ENCODE measurements at places on chromosomes 7 and 10. TPM values are rescaled to one million over a fixed set of nuclear protein-coding genes. Genes with fewer than 3 reads are reported as not detected.

Gene CFAP43
- total RNA-seq: 0.36 TPM

Gene MYH16
- total RNA-seq: not detected

Gene HHEX
- 0.32 TPM for total RNA-seq

Gene TBXAS1
- total RNA-seq: 4.1 TPM

GRCh38 chr10:117071286-117072050 lies 66.5 kb upstream of the SHTN1 start:
- no peaks in the 10 kb centered on the region for H3K36me3 ChIP-seq
- H3K4me1 ChIP-seq: no peaks in the 10 kb centered on the region
- no peak overlapping the region for H3K4me3 ChIP-seq
- no peaks in the 10 kb centered on the region for H3K27me3 ChIP-seq
- no peak overlapping the region for H3K27ac ChIP-seq
- DNase-seq: no peak

DNA sequence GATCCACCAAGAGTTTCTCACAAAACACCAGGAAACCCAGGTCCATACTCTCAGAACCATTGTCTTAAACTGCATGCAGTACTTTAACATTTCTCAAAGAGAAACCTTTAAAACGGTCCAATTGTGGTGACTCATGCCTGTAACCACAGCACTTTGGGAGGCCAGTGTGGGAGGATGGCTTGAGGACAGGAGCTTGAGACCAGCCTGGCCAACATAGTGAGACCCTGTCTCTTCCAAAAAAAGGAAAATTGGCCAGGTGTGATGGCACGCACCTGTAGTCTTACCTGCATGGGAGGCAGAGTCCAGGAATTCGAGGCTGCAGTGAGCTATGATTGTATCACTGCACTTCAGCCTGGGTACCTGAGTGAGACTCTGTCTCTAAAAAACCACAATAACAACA lies 97.5 kb upstream of the OIT3 start:
- no peak for DNase-seq
- peaks cover 22% of the 10 kb centered on the region for H3K4me1 ChIP-seq
- H3K27me3 ChIP-seq: no peaks in the 10 kb centered on the region
- H3K36me3 ChIP-seq: no peaks in the 10 kb centered on the region
- no peak overlapping the region for H3K27ac ChIP-seq
- H3K4me3 ChIP-seq: no peak overlapping the region

DNA sequence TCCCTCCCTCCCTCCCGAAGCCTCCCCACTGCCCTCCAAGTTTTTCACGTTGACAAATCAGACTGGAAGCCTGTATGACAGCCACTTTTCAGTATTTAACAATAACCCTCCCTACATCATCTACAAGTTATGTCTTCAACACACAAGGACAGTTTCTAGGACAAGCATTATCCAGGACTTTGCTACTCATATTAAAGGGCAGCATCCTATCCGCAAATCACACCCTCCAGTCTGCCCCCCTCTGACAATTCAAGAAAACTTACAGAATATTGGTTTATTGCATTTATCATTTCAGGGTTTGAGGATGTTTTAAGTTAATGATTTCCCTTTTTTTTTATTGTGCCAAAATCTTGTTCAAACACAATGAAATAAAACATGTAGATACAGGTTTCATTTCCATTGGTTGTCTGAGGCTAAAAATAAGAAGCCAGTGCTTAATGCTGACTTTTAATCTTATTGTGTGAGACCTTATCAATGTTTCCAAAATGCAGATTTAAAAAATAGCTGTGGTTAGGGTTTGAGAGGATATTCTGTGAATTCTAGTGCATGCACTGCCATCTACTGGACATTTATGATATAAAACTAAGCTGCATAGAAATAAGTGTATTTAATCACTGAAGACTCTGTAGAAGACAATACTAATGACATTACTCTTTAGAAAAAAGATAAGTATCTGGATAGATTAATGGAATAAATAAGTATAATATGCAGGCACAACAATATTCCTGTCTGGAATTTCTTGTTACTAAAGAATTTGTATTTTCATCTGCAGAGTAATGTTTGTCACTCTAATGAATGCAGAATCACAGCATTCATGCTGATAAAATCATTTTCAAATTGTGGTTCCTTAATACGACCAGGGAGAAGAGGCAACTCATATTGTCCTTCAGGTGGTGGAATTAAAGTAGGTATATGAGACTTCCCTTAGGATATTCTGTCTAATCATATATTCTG lies 64.1 kb downstream of the CAV1 start:
- H3K36me3 ChIP-seq: no peaks in the 10 kb centered on the region
- H3K27me3 ChIP-seq: no peaks in the 10 kb centered on the region
- H3K27ac ChIP-seq: no peak overlapping the region
- DNase-seq: peak; percentile 67
- peaks cover 10% of the 10 kb centered on the region for H3K4me1 ChIP-seq

- H3K27me3 ChIP-seq: peaks cover 62% of the 10 kb centered on the region
- H3K36me3 ChIP-seq: no peaks in the 10 kb centered on the region
Measured at GRCh38 chr7:64892666-64893309, 10.3 kb upstream of the ZNF273 start.

- H3K27me3 ChIP-seq: no peaks in the 10 kb centered on the region
- no peak overlapping the region for H3K27ac ChIP-seq
Measured at GRCh38 chr10:60082341-60082740, 176.0 kb upstream of the CCDC6 start.

DNA sequence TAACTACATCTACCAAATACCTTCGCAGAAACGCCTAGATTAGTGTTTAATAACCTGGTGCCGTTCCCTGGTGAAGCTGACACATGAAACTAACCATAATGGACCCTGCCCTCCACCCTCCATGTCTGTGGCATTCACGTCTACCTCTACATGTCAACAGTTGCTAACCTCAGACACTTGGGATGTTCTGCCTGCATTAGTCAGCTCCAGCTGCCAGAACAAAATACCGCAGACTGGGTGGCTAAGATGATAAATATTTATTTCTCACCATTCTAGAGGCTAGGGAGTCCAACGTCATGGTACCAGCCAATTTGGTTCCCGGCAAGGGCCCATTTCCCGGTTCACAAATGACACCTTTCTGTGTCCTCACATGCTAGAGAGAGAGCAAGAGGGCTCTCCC lies 118.5 kb upstream of the CHST15 start:
- H3K36me3 ChIP-seq: no peaks in the 10 kb centered on the region
- H3K27me3 ChIP-seq: no peaks in the 10 kb centered on the region
- DNase-seq: peak; percentile 20
- no peaks in the 10 kb centered on the region for H3K4me1 ChIP-seq
- H3K4me3 ChIP-seq: no peak overlapping the region

DNA sequence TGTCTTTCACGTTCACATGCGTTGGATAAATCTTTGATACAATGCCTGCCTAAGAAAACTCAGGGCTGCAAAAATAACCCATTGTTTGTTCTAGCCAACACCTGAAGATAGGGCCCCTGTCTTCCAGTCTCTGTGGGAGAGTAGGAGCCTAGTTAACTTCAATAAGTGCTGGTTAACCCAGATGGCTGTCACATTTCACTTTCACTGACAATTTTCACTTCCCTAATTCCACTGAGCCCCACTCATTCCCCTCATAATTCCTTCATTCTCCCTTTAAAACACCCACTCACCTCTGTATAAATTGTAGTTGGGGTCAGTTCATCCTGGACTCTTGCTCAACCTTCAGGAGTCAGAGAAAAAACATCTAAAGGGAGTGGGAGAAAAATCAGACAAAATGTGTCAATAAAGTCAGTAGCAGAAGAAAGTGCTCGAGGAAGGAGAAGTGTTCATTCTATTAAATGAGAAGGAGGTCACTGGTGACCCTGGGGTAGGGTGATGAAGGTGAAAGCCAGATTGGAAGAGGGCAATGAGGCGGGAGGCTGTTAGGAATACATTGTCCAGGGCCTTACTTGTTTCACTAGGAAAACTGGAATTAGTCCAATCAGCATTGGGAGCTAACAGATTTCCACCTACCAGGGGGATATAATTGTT lies 51.2 kb upstream of the ABI1 start:
- H3K27me3 ChIP-seq: no peaks in the 10 kb centered on the region
- no peak overlapping the region for H3K27ac ChIP-seq
- no peak overlapping the region for H3K4me3 ChIP-seq

GRCh38 chr7:135976312-135977006 lies 700 bp downstream of the MTPN start:
- peaks cover 35% of the 10 kb centered on the region for H3K4me1 ChIP-seq
- H3K27ac ChIP-seq: peak overlapping the region; percentile 79

GRCh38 chr7:23422909-23423308 lies 47.4 kb downstream of the IGF2BP3 start:
- DNase-seq: peak; percentile 67
- no peaks in the 10 kb centered on the region for H3K36me3 ChIP-seq
- H3K27ac ChIP-seq: peak overlapping the region; percentile 27

GRCh38 chr10:26335574-26336093 lies 102.5 kb upstream of the APBB1IP start:
- DNase-seq: no peak
- H3K36me3 ChIP-seq: no peaks in the 10 kb centered on the region
- H3K27me3 ChIP-seq: peaks cover 10% of the 10 kb centered on the region
- H3K4me1 ChIP-seq: no peaks in the 10 kb centered on the region

DNA sequence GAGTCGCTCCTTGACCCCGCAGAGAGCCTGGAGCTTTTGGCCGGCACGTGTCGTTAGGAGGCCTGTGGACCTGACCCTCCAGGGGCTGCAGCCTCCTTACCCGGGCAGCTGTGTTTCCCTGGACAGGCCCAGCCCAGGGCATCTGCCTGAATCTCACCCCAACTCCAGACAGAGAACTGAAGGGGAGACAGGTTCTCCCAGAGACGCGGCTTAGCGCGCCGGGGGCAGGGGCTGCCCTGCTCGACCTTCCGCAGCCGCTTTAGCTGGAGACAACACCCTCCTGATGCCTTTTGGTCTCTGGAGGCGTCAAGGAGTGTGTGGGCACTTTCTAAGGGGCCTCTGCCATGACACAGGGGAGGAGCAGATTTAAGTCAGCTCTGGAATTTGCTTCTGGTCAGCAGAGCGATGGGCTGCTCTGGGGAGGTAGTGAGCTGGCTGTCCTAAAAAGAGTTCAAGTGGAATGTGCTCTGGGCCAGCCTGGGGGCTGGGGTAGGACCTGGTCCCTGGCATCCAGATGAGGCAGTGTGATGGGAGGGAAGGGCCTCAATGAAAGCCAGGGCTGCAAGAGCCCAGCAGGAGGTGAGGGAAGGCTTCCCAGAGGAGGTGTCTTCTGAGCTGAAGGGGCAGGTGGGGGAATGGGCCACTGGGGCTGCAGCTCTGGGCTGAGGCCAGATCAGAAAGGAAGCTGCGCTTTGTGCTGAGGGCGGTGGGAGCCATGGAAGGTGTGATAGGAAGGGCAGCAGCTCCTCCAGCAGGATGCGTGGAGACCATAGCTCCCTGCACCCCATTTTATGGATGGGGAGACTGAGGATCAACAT lies 5.8 kb downstream of the GRIFIN start:
- H3K27ac ChIP-seq: no peak overlapping the region
- no peak for DNase-seq
- H3K4me1 ChIP-seq: no peaks in the 10 kb centered on the region
- no peaks in the 10 kb centered on the region for H3K36me3 ChIP-seq
- no peak overlapping the region for H3K4me3 ChIP-seq

- H3K36me3 ChIP-seq: no peaks in the 10 kb centered on the region
- H3K4me3 ChIP-seq: no peak overlapping the region
- peaks cover 21% of the 10 kb centered on the region for H3K4me1 ChIP-seq
- no peaks in the 10 kb centered on the region for H3K27me3 ChIP-seq
- no peak overlapping the region for H3K27ac ChIP-seq
Measured at GRCh38 chr10:36725581-36726520, 399.5 kb upstream of the ANKRD30A start.

- no peaks in the 10 kb centered on the region for H3K4me1 ChIP-seq
- H3K36me3 ChIP-seq: no peaks in the 10 kb centered on the region
- H3K27ac ChIP-seq: no peak overlapping the region
Measured at GRCh38 chr7:155380221-155380861, 77.6 kb upstream of the EN2 start.

DNA sequence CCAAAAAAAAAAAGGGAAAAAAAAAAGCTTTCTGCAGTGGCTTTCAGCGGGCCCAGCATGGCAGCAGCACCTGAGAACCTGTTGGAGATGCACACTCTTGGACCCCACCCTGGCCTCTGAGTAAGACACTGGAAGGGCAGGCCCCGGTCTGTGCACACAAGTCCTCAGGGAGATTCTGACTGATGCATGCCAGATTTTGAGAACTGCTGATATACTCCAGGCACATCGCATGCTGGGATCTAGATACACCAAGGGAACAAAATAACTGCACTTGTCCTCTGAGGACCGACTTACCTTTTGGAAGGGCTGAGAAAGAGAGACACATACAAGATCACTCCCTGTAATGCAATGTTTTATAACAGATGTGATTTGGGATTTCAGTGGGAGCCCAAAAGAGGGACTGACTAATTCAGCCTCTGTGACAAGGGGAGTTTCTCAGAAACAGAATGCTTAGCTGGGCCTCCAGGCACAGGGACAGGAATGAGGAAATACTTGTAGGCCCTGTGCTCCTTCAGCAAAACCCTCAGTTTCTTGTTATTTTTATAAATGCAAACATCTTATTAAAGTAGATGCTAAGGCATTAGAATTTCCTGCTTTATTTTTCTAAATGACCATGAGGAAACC lies 8.2 kb downstream of the EGFR start:
- peaks cover 33% of the 10 kb centered on the region for H3K27me3 ChIP-seq
- DNase-seq: no peak
- no peaks in the 10 kb centered on the region for H3K36me3 ChIP-seq
- no peak overlapping the region for H3K27ac ChIP-seq
- no peak overlapping the region for H3K4me3 ChIP-seq

DNA sequence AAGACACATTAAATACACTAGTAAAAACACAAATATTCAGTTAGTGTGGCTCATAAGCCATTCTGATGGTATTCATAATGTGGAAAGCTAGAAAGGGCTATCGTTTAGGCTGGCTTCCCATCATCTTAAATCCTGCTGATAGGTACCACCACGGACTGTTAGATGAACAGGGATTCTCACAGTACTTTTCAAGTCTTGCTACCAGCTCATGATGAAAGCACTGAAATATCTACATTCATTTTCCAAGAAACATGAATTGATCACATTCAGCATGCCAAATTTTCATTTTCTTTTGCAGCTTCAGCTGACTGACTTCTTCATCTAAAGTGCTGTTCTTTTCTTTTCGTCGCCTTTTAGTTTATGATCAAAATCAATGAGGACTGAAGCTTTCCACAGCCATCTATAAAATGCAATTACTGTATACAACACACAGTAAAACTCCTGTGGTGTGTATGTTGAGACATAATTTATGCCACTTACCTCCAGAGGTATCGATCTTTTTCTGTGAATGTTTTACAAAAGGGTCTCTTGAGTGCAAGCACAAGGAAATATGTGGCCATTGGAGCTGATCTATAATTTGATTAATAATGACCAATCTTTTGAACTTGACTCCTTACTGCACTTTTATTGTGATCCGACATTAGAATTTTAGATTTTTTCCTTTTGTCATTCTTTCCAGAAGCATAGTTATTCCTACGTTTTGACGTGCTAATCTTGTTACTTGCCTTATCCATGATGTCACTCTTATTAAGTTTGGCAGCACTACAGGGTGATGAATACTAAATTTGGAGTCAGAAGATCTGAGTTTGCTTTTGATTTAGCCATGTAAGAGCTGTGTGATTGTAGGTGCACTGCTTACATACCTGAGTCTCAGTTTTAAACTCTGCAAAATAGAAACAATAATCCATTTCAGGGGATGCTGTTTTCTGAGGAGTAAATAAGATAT lies 58.4 kb downstream of the NXPH1 start:
- no peak overlapping the region for H3K4me3 ChIP-seq
- H3K27me3 ChIP-seq: no peaks in the 10 kb centered on the region
- H3K27ac ChIP-seq: no peak overlapping the region
- DNase-seq: no peak

Measured in cardiac muscle cell (in vitro differentiated cells and primary cell).